ENCODE measurements at places on chromosomes 4 and X. TPM values are rescaled to one million over a fixed set of nuclear protein-coding genes. Genes with fewer than 3 reads are reported as not detected.

- DNase-seq, result no peak
Observed at GRCh38 chr4:127509155-127509554, 123.6 kb upstream of the INTU start.

DNA sequence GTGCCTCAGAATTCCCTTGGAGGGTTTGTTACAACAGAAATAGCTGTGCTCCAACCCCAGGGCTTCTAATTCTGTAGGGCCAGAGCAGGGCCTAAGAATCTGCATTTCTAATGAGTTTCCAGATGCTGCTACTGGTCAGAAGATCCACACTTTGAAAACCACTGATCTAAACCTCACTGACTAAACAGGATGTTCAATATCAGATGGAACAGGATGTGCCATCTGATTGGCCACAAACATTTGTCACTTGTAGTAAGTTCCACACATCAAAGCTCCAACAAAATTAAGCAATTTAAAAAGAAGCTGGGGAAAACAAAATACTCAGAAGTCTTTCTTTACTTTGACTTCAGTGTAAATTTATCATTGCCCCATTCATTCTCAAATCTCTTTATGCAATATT lies 14.3 kb downstream of the CASK start:
- DNase-seq, result no peak

- DNase-seq, result peak; percentile 68
Observed at GRCh38 chrX:155966876-155967275, 30.6 kb upstream of the IL9R start.

- DNase-seq, result peak; percentile 39
Observed at GRCh38 chr4:110197529-110198042, 829 bp downstream of the ELOVL6 start.

DNA sequence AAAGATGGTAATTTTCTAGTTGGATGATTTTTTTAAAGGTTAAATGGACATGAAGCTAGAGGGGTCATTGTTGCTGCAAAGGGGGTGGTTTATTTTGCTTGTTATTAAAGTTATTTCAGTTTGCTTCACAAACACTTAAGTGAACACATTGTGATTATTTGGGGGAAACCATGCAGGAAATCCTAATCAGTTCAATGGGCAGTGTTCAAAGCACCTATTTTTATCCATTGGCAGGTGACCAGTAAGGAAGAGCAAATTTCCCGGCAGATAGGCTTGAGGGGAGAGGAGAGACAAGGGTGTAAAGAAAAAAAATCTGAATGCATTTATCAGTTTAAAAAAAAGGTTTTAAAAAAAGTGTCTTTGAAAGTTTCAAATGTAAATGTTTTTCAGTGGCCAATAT lies 17.6 kb downstream of the GPR174 start:
- DNase-seq, result no peak

GRCh38 chr4:171430495-171430894 lies 382.7 kb upstream of the GALNTL6 start:
- DNase-seq, result no peak

GRCh38 chr4:186942758-186943377 lies 219.2 kb upstream of the FAT1 start:
- DNase-seq, result no peak

DNA sequence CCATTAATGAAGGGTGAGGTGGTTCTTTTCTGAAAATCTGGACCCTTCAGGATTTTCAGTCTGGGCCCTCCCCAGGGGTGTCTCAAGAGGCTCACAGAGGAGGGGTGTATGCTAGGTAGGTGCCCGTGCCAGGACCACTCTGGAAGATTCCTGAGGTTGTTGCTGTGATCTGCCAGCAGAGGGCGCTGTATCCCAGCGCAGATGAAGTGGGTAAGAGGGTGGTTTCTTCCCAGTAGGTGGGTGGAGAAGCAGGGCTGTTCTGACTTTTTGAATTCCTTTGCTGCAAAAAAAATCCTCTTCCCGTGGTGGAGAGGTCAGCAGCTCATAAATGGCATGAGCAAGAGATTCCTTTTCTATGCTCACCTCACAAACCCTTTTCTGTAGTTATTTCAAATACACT lies 51.1 kb downstream of the SCML1 start:
- DNase-seq, result peak; percentile 62

DNA sequence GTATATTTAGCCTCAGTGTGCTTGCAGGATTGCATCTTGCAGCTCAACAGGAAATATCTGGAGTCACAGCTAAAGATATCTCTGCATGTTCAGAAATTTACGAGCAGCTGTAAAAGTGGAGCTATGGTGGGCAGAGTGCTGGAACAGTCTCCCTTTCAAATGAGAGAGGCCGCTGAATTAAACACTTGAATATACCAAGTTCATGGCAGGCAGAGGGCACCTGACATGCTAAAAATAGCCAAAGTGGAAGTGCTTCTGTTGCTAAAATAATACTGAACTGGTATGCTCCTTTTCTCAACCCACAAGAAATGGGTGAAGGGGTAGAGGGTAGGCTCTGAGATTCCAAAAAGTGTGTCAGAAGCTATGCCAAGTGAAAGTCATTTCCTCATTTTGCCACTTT lies 98.1 kb downstream of the MGST2 start:
- no peak for DNase-seq

- no peak for DNase-seq
Observed at GRCh38 chr4:7382634-7383014, 52.1 kb downstream of the PSAPL1 start.

GRCh38 chr4:98556451-98556850 lies 102.0 kb downstream of the TSPAN5 start:
- no peak for DNase-seq

DNA sequence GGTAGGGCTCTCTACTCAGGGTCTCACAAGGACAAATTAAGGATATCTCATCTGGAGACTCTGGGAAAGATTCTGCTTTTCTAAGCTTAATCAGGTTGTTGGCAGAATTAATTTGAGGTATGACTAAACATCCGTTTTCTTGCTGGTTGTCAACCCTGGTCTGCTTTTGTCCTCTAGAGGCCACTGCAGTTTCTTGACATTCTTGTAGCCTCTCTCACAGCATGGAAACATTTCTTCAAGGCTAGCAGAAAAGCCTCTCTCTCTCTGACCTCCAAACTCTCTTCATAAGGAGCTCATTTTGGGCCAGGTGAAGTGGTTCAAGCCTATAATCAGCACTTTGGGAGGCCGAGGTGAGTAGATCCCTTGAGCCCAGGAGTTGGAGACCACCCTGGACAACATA lies 749.5 kb upstream of the PCDH7 start:
- peak; percentile 44 for DNase-seq

- no peak for DNase-seq
Observed at GRCh38 chr4:105837037-105837436, 58.2 kb upstream of the NPNT start.

Gene SSX3
- total RNA-seq, result not detected

Gene SPANXA2
- not detected for total RNA-seq

Gene MTMR8
- 5.9 TPM for total RNA-seq

Gene ASB11
- not detected for total RNA-seq

Measured in H9 (cell line).